Activated T-cell treated with anti-CD3 and anti-CD28 coated beads for 48 hours (primary cell): ENCODE measurements at places on chromosomes 5 and 9.

- DNase-seq: no peak
These were observed 5.9 kb upstream of the CARD9 start for GRCh38 chr9:136379401-136379800.

GRCh38 chr5:68086857-68087256 is 128.7 kb upstream of the PIK3R1 start:
- DNase-seq: no peak

GRCh38 chr5:691817-692528 is 1.2 kb downstream of the TPPP start:
- no peak for DNase-seq

DNA sequence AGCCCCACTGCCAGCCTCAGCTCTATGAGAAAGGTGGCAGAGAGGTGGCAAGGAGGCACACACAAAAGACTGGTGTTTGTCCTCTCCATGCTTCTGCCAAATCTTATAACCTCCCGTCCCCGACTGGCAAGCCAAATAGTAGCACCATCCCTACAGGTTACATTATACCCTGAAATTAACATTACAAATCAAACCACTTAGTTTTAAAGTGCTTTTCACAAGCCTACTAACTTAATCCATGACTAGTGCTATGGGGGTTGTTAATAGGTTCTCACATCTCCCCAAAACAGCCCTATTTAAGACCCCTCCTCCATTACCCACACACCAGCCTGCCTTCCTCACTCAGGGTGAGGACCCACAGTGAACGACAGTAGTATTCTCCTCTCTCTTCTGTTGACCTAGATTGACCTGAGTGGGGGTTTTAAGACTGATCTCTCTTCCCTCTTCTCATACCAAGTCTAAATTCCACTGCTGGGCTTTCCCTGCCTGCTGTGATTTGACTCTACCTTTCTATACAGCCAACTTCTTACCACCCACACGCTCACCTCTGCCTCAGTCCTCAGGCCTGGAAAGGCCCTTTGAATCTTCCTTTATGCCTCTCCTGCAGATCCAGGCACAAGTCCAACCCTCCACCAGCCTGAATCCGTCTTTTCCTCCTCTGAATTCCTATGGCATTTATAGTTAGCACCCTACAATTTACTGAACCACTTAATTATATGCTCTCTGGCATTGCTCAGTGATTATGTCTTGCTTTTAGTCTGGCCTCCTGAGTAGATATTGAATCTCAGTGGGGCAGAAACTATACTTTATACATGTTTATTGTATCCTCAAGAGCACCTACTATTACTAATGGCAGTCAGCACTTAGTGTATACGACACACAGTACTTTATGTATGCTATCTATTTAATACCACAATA is 116.1 kb downstream of the TMEM174 start:
- DNase-seq: no peak

DNA sequence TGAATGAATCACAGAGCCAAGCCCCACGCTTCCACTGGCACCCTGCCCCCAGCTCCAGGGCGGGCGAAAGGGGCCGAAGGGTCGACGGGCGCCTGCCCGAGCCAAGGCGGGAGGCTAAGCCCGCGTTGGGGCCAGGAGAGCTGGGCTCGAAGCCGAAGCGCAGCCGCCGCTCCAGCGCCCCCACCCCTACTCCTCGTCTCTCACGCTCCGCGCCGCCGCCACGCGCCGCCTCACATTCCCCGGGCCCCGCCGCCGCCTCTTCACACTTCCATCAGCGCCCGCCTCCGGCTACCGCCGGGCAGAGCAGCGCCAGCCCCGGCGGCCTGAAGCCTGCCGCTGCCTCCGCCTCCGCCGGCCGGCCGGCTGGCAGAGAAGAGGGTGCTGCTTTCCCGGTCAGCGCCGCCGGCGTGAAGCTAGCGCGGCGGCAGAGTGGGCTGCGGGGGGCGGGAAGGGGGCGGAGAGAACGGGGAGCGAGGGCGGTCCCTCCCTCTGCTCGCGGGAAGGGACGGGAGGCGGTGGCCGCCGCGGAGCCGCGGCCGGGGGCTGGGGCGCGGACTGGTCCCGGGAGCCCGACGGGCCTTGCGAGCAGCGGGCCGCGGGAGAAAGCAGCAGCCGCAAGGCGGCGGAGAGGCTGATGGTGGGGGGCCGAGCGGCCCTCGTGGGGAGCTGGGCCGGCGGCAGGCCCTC is at the start of gene HOMER1:
HOMER1 (minus strand) TSS at position 431 of the 687 bp plus-strand sequence. CDS start 1,360 bp downstream, outside the sequence.
- DNase-seq: peak; percentile 67

GRCh38 chr5:5770825-5771224 is 348.3 kb downstream of the ICE1 start:
- no peak for DNase-seq

GRCh38 chr9:2725898-2726649 is 8.8 kb downstream of the KCNV2 start:
- DNase-seq: no peak

DNA sequence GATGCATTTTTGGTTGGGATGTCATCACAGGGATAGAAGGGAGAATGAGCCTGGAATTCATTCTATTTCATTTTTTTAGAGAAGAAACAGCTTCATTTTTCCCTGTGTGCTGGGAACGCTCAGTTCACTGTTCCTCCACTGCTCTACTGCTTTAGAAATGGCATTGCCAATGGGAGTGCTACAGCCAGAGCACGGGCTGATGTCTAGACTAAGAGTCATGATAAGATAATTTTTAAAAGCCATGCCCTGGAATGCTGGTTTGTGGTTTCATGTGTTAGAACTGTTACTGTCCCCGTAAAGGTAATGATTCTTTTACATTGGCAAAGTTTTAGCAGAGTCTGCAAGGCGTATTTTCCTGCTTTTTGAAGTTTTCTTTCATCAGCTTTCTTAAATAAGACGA is 119.6 kb downstream of the SEMA6A start:
- no peak for DNase-seq

- no peak for DNase-seq
These were observed 18.7 kb downstream of the PCDHGC5 start for GRCh38 chr5:141507387-141508091.

GRCh38 chr5:8784692-8785091 is 761.2 kb downstream of the SEMA5A start:
- DNase-seq: no peak

DNA sequence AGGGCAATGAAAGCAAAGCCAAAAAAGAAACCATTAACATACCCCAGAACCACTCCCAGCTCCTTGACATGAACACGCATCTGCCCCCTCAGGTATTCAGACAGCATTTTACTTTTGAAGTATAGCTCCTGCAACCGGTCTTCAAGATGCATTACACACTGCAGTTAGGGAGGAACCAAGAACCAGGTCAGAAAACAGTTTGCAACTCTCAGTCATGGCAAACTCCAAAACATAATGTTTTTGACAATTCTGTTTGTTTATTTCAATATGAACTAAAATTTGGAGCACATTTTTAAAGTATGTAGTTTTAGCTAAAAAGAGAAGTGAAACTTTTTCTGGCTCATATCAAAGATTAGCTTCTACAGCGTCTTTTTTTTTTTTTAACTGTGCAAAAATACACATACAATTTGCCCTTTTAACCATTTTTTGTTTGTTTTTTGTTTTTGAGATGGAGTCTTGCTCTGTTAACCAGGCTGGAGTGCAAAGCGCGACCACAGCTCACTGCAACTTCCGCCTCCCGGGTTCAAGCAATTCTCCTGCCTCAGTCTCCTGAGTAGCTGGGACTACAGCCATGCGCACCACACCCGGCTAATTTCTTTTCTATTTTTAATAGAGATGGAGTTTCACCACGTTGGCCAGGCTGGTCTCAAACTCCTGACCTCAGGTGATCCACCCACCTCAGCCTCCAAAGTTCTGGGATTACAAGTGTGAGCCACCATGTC is 12.2 kb upstream of the RAPGEF6 start:
- no peak for DNase-seq

- DNase-seq: no peak
These were observed 152.2 kb downstream of the GABBR2 start for GRCh38 chr9:98556511-98556910.

- no peak for DNase-seq
These were observed 485.0 kb downstream of the TAF11L14 start for GRCh38 chr5:18119156-18119785.

- no peak for DNase-seq
These were observed 8.5 kb downstream of the GRHPR start for GRCh38 chr9:37430841-37431597.

DNA sequence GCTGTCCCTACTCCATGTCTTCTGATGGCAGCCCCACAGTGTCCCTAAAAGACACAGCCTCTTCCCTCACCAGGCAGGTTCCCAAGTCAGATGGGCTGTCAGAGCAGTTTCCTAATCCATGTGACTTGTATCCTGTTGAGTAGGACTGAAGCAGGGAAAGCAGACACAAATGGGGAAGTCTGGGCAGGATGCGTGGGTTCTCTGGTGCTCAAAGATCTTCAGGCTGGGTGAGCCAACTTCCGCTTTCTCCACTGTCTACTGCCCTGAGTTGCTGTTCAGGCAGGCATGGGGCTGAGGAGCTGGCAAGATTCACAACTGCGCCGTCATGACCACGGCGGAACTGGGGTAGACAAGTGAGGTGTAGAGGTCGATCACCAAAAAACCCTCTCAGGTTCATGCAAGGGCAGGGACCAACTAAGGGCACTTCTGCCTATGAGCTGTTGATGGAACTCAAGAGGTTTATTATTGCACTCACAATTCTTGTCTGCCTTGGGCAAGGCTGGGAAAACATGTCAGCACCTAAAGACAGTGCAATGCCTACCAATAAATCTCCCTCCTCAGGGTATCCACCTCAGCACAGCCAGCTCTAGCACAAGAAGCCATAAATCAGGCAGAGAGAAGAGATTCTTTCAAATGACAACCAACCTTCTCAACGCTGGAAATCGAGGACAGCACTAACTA is 83.4 kb downstream of the RAPGEF1 start:
- DNase-seq: peak; percentile 41

DNA sequence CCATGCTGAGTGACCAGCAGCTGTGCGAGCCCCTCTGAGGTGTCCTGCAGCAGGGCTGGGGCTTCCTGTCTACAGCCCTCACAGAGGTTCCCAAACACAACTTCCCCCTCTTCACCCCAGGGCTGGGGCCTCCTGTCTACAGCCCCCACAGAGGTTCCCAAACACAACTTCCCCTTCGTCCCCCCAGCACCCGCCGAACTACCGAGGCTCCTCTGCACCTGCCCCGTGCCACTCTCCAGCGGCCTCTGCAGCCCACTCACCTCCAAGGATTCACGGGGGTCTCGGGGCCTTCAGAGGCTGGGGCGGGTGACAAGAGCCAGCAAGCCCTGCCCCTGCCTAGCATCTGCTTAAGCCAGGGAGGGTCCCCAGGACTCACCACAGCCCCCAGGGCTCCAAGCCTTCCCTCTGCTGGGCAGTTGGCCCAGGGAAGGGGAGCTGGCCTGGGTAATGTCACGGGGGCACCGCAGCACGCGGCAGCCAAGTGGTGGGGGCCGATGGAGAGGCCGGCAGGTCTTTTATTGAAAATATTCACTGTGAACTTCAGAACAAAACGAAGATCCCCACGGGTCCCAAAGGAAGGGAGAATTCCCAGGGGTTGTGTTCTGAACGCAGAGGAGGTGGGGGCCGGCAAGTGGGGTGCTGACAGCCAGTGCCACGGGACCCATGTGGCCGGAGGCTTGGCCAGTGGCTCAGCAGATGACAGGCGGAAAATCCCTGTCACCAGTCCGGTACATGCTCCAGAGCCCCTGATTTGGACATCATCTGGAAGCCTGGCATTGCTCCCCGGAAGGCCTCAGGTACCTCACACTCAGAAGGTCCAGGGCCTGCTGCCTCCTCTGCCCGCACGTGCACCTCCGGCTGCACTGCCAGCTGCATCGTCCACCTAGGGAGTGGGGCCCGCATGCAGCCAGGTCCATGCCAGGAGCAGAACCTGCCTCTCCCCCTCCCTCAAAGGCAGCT is 125.3 kb downstream of the ADAMTS2 start:
- no peak for DNase-seq

GRCh38 chr9:112677040-112677439 is 40.9 kb downstream of the INIP start:
- DNase-seq: no peak

GRCh38 chr9:73006986-73007385 is 54.1 kb upstream of the ALDH1A1 start:
- DNase-seq: no peak

DNA sequence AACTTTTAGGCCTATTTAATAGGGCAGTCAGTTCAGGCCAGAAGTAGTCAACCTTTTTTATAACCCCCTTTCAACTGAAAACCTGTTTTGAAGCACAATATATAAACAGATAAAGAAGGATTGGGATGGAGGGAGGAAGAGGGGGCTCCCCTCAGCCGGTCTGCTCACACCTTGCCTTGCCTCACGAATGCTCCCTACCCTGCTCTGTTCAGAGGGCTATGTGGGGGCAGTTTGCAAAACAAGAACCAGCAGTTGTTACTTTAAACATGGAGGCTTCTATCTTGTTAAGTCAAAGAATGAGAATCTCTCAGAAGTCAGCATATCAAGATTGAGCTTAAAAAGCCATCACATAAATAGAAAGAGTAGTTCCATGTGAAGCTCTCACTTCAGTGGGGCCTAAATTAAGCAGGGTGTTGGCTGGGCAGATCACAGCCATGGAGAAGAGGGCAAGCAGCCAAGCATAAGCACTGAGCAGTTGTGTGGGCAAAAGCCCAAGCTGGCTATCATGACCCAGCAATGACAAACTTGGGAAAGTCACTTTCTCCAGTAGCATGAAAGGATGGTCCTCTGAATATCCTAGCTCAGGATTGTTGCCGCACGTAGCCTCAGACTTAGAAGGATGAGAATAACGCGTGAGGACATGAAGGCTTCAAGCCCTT is 70.6 kb downstream of the ALDH1A1 start:
- no peak for DNase-seq

- no peak for DNase-seq
These were observed 10.3 kb downstream of the FAT2 start for GRCh38 chr5:151580858-151581257.

DNA sequence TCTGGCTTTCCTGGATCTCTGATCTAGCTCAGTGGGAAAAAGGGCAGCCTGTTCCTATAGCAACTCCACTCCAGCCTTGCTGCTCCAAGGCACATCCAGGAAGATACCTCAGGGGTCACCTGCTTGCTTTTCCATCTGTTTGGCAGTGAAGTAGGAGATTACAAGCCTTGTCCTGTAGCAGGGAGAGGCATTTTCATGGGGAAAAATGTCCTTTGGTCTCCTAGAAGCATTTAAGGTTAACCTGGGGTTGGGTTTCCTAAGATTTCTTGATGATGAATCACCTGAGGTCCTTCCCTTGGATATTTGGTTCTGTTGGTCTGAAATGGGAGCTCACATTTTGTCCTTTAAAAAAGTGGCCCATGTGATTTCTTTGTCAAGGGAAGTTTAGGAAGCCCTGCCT is 1.5 kb upstream of the TMEM174 start:
- DNase-seq: no peak
